ENCODE measurements at places on chromosomes 1 and 21. TPM values are rescaled to one million over a fixed set of nuclear protein-coding genes. Genes with fewer than 3 reads are reported as not detected.
A peak's percentile ranks its signal among the peaks of the same experiment; 100 is the strongest.

KRTAP10-7 gene
- not detected for total RNA-seq

GRCh38 chr1:181011301-181012202, 11.1 kb downstream of the STX6 start:
- H3K4me1 ChIP-seq: peaks cover 21% of the 10 kb centered on the region
- no peak overlapping the region for H3K27ac ChIP-seq
- H3K4me3 ChIP-seq: no peak overlapping the region
- no peaks in the 10 kb centered on the region for H3K36me3 ChIP-seq
- no peaks in the 10 kb centered on the region for H3K27me3 ChIP-seq

DNA sequence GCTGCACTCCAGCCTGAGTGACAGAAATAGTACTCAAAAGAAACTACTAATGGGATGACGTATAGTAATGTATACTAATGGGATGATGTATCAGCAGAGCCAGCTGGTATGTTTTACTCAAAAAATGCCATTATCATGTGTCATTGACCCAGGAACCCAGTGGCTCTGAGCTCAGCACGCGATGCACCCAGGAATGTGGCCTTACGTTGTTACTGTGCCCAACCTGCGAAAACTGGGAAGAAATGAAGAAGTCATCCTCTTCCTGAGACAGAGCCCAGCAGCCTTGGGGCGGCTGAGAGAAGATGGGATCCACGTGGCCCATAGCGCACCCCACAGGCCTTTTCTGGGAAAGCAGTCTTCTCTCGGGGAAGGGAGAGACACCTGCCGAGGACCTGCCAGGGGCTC, 8.8 kb downstream of the UBE2J2 start:
- no peak overlapping the region for H3K27ac ChIP-seq
- DNase-seq: no peak
- H3K4me1 ChIP-seq: peaks cover 7% of the 10 kb centered on the region
- H3K4me3 ChIP-seq: no peak overlapping the region
- H3K36me3 ChIP-seq: peaks cover 64% of the 10 kb centered on the region

NBPF4 gene
- 0.09 TPM for total RNA-seq

- H3K27ac ChIP-seq: no peak overlapping the region
- no peaks in the 10 kb centered on the region for H3K27me3 ChIP-seq
- H3K4me1 ChIP-seq: no peaks in the 10 kb centered on the region
Observed at GRCh38 chr1:82013702-82014101, 213.0 kb downstream of the ADGRL2 start.

GPR25 gene
- total RNA-seq: 0.05 TPM

KRTAP25-1 gene
- not detected for total RNA-seq

DNA sequence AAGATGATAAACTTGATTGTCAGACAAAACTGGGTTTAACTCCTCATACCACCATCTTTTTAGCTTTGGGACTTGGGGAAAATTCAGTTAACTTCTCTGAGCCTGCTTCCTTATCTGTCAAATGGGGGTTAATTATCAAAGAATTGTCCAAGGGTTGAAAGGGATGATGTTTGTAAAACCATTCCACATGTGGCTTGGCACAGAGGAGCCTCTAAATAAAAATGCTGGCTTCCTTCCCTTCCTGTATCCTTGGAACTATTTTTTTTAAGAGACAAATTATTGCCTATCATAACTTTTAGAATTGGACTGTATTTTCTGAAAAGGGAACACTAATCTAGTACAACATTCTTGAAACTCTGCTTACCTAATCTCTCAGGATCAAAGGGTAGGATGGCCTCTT, 143.4 kb upstream of the USP24 start:
- H3K36me3 ChIP-seq: no peaks in the 10 kb centered on the region
- H3K27me3 ChIP-seq: no peaks in the 10 kb centered on the region
- no peak for DNase-seq
- H3K4me3 ChIP-seq: no peak overlapping the region

GRCh38 chr1:24526940-24527542, 24.4 kb downstream of the RCAN3 start:
- H3K4me3 ChIP-seq: no peak overlapping the region
- H3K36me3 ChIP-seq: no peaks in the 10 kb centered on the region
- no peak overlapping the region for H3K27ac ChIP-seq
- DNase-seq: no peak

- H3K27me3 ChIP-seq: no peaks in the 10 kb centered on the region
- H3K36me3 ChIP-seq: no peaks in the 10 kb centered on the region
- DNase-seq: no peak
- no peaks in the 10 kb centered on the region for H3K4me1 ChIP-seq
- no peak overlapping the region for H3K4me3 ChIP-seq
- no peak overlapping the region for H3K27ac ChIP-seq
Observed at GRCh38 chr1:67227196-67227595, 60.9 kb downstream of the IL23R start.

AK4 gene
- 5.9 TPM for total RNA-seq

DNA sequence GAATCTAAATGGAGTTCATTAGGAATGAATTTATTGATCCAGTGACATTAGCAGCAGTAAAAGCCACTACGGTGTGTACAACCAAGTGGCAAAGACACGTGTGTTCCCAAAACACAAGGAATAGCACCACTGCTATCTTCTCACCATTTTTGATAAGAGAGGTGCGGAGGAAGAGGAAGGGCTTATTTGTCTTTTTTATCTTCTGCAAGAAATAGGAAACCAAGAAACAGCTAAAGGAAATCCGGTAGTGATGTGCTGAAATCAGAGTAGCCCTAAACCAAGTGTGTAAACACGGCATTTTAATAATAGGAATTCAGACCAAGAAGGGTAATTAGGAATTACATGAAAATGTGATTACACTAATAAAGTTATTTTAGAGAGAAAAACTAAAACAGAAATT, 9.1 kb upstream of the SCYL3 start:
- no peaks in the 10 kb centered on the region for H3K27me3 ChIP-seq
- no peaks in the 10 kb centered on the region for H3K36me3 ChIP-seq
- H3K4me1 ChIP-seq: no peaks in the 10 kb centered on the region
- H3K4me3 ChIP-seq: no peak overlapping the region
- H3K27ac ChIP-seq: peak overlapping the region; percentile 3

GRCh38 chr1:154935749-154936554, 567 bp downstream of the PMVK start:
- peak overlapping the region; percentile 65 for H3K4me3 ChIP-seq
- peak overlapping the region; percentile 95 for H3K27ac ChIP-seq
- DNase-seq: no peak
- peaks cover 44% of the 10 kb centered on the region for H3K4me1 ChIP-seq

DNA sequence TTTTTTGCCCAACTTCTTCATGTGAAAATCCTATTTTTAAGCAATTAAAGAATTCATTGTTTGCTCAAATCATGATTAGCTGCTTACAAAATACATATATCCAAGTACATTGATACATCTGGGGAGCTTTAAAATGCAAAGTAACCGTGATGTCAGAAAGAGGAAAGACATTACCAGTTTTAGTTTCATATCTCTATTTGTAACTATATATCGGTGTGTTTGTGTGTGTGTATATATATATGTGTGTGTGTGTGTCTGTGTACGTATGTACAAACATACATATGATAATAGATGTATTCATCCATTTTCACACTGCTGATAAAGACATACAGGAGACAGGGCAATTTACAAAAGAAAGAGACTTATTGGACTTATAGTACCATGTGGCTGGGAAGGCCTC, 310.1 kb downstream of the DPYD start:
- no peak overlapping the region for H3K27ac ChIP-seq
- no peaks in the 10 kb centered on the region for H3K27me3 ChIP-seq
- no peaks in the 10 kb centered on the region for H3K4me1 ChIP-seq

DNA sequence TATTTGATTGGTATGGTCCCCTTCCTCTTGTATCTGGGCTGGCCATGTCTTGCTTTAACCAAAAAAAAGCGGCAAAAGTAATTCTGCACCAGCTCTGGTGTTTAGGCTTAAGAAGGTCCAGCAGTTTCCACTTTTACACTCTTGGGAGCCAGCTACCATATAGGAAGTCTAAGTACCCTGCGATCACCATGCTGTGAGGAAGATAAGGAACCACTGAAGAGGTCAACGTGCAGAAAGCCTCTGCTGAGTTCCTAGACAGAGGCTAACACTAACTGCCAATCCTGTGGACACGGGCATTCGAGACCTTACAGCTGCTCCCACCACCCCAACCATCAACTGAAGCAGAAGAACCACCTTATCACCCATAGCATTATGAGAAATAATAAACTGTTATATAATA, 331.4 kb downstream of the VAV3 start:
- no peak overlapping the region for H3K4me3 ChIP-seq
- H3K27ac ChIP-seq: no peak overlapping the region
- DNase-seq: no peak
- no peaks in the 10 kb centered on the region for H3K4me1 ChIP-seq
- no peaks in the 10 kb centered on the region for H3K36me3 ChIP-seq
- H3K27me3 ChIP-seq: no peaks in the 10 kb centered on the region

DNA sequence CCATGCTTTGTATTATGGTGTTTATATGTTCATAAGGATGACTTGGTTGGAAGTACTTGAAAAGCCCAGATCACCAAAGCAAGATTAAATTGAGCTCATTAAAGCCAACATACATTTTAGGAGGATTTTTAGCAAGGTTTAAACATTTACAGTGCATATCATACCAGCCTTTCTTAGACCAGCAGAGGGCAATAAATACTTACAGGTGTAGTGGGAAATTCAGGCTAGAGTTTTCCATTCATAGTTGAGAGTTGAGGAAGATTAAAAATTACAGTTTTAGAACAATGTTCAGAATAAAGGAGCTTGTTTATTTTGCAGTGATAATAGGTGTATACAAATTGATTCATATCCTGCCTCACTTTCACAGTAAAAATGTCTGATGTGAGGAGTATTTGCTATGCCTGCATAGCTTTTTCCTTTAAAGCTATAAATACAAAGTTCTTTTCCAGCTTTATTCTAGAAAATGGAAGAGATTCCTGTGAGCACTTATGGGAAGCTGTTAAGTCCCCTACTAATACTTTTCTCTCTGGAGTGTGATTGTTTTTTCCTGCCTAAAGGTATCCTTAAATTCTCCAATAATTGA, 35.3 kb downstream of the DTL start:
- H3K27me3 ChIP-seq: no peaks in the 10 kb centered on the region
- no peaks in the 10 kb centered on the region for H3K4me1 ChIP-seq
- no peak overlapping the region for H3K27ac ChIP-seq
- H3K36me3 ChIP-seq: peaks cover 3% of the 10 kb centered on the region
- peak; percentile 35 for DNase-seq
- H3K4me3 ChIP-seq: no peak overlapping the region

CCDC185 gene
- not detected for total RNA-seq

HHAT gene
- total RNA-seq: 3.7 TPM

- no peak overlapping the region for H3K4me3 ChIP-seq
- peak overlapping the region; percentile 20 for H3K27ac ChIP-seq
- peaks cover 5% of the 10 kb centered on the region for H3K36me3 ChIP-seq
Observed at GRCh38 chr21:43948740-43949498, 63.2 kb upstream of the TRAPPC10 start.

FNDC5 gene
- 3.5 TPM for total RNA-seq

- H3K4me1 ChIP-seq: no peaks in the 10 kb centered on the region
- DNase-seq: no peak
- H3K27me3 ChIP-seq: no peaks in the 10 kb centered on the region
- H3K36me3 ChIP-seq: no peaks in the 10 kb centered on the region
Observed at GRCh38 chr21:40047993-40048730, 180.9 kb downstream of the PCP4 start.

DARS2 gene
- 14.4 TPM for total RNA-seq

DNA sequence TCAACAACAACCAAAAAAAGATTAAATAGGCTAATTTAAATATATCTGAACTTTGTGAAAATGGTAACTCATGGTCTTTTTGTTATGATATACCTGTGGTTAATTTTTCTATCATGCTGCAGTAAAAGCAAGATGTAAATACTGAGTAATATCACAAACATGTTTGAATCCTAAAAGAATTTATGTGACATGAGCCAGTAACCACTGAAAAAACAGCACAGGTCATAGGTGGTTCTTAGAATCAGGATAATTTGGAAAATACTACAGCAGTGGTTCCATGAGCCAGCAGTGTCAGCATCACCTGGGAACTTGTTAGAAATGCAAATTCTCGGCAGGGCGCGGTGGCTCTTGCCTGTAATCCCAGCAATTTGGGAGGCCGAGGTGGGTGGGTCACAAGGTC, 4.1 kb downstream of the ATP5IF1 start:
- H3K27ac ChIP-seq: no peak overlapping the region
- H3K27me3 ChIP-seq: no peaks in the 10 kb centered on the region
- DNase-seq: no peak
- H3K4me3 ChIP-seq: no peak overlapping the region
- H3K36me3 ChIP-seq: peaks cover 3% of the 10 kb centered on the region

DNA sequence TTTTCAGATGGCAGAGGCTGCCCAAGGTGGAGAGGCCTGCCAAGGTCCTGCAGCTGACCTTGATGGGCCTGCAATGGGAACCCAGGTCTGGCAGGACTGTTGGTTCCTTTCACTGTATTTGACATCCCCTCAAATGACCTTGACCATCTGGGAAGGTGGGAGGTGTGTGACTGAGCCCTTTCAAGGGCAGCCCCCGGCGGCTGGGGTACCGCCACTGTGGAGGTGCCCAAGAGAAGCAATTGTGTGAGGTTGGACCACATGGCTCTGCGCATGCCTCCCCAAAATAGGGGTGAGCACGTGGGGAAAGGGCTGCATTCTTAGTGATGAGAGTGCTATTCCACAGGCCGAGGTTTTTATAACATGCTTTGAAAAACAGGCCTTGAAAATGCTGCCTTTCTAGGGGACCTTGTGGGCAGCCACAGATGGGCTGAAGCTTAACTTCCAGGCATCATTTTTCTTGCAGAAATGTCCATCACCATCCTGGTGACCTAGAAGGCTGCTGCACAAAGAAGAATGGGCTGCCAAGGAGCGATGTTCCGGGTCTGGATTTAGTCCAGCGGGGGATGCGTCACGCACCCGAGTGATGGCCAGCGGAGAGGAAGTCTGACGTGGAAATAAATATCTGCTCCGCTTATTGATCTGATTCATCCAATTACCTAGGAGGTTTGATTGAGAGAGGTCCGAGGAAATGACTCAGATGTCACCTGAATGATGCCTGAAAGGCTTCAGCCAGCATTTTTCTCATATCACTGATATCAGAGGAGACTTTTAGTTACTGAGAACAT, 16.5 kb upstream of the UTS2 start:
- no peak for DNase-seq
- H3K4me1 ChIP-seq: no peaks in the 10 kb centered on the region
- H3K4me3 ChIP-seq: no peak overlapping the region
- H3K27ac ChIP-seq: no peak overlapping the region
- no peaks in the 10 kb centered on the region for H3K36me3 ChIP-seq

DNA sequence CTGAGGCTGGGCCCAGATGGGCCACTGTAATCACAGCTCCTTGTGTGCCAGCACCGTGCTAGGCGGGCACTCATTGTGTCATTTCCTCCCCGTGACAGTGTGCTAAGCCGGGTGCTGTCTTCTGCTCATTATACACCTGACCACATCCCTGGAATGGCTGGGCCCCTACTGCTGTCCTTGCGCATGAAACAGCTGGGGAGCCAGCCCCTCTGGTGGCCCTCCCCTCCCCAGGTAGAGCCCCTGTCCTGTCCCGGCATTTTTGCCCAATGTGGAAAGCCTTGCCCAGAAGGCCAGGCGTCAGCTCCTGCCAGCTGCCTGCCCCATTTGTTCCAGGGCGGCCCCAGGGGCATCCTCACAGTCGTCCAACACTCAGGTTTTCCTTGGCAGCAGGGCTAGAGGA, 107.4 kb upstream of the CASZ1 start:
- no peaks in the 10 kb centered on the region for H3K27me3 ChIP-seq
- H3K4me3 ChIP-seq: no peak overlapping the region
- no peak for DNase-seq
- H3K4me1 ChIP-seq: peaks cover 21% of the 10 kb centered on the region

- no peak overlapping the region for H3K4me3 ChIP-seq
- no peaks in the 10 kb centered on the region for H3K4me1 ChIP-seq
- H3K36me3 ChIP-seq: peaks cover 4% of the 10 kb centered on the region
- DNase-seq: no peak
- no peak overlapping the region for H3K27ac ChIP-seq
Observed at GRCh38 chr1:5971471-5972197, 20.6 kb downstream of the NPHP4 start.

GRCh38 chr1:8941906-8942305, 3.8 kb upstream of the CA6 start:
- DNase-seq: no peak
- H3K36me3 ChIP-seq: no peaks in the 10 kb centered on the region
- H3K27ac ChIP-seq: no peak overlapping the region
- H3K4me3 ChIP-seq: no peak overlapping the region

Measured in thymus (tissue), 14 donors.